ENCODE measurements at places on chromosomes 2 and 18.

DNA sequence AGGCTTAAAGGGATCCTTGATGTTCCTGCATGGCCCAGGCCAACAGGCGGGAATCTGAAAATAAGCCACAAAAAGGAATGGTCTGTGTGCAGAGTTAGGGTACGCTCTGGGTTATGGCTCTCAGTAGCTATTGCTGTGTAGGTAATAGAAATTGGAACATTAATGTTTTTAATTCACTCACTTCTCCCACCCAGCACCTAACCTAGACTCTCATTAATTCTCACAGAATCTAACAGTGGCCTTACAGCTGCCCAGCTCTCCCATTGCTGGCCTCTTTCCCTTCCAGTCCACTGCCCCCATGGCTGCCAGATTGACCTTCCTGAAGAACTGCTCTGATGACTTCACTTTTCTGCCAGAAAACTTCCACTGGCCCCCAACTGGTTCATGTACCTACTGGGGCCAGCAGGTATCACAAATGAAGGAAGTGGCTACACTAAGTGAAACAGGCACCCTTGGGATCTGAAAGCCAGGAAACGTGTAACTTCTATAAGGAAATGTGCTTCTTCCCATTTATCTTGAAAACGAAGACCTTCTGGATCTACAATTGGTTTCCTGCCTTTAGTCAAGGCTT lies 315.2 kb downstream of the STK39 start:
- no peak for DNase-seq

GRCh38 chr2:69188182-69188900 lies 175.4 kb downstream of the ANTXR1 start:
- no peak for DNase-seq

DNA sequence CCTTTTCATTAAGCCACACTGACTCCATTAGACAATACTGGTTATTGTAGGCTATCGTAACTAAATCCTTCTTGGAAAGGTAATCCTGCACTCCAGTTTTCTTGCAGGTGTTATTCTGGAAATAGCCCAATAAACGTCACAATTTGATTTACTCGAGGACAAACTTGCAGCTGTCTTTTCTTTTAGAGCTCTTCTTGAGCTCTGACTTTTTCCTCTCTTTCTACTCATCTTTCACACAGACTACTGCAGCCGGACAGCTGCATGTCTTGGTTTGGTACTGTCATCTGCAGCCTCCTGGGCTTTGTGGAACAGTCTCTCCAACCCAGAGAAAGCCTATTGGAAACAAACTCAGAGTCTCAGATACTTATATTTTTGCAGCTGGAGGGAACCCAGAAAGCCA lies 23.0 kb upstream of the MSGN1 start:
- no peak for DNase-seq

GRCh38 chr2:96408616-96409015 lies 73.0 kb downstream of the NCAPH start:
- DNase-seq: no peak

GRCh38 chr18:49907346-49907929 lies 94.1 kb upstream of the ACAA2 start:
- no peak for DNase-seq

GRCh38 chr2:43484323-43484930 lies 111.4 kb downstream of the THADA start:
- DNase-seq: no peak

GRCh38 chr18:49879271-49879580 lies 65.9 kb upstream of the ACAA2 start:
- no peak for DNase-seq

GRCh38 chr2:182890773-182891378 lies 24.4 kb upstream of the FRZB start:
- no peak for DNase-seq

- no peak for DNase-seq
These were observed 57.4 kb downstream of the FAM168B start for GRCh38 chr2:131035826-131036231.

DNA sequence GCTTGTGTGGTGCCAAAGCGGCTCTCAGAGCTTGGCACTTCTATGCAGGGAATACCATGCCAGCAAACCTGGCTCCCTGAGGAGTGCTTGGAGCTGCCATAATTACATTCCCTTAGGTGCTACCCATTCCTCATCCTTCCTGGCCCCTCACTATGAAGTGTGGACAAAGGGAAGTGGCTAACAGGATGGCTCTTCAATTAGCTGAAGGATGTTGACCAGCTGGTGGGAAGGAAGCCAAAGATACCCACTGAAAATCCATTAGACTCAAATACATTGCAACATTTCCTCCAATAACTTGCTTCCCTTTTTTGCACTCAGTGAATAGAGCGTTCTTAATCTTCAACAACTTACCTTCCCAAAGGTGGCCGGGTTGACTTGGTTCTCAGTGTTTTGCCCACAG lies 8.5 kb downstream of the RFX8 start:
- no peak for DNase-seq

Data from GM13977 (cell line).